Frontal cortex (tissue), 4 donors: ENCODE measurements at places on chromosomes 2 and 18.

- no peak for DNase-seq
Observed at GRCh38 chr18:33906046-33906445, 318.7 kb downstream of the NOL4 start.

- no peak for DNase-seq
Observed at GRCh38 chr2:193818801-193819499, 1624.2 kb upstream of the TMEFF2 start.

- DNase-seq, result no peak
Observed at GRCh38 chr2:190137561-190137960, 75.0 kb upstream of the MSTN start.

- DNase-seq, result no peak
Observed at GRCh38 chr18:43389163-43389562, 111.9 kb upstream of the SYT4 start.

DNA sequence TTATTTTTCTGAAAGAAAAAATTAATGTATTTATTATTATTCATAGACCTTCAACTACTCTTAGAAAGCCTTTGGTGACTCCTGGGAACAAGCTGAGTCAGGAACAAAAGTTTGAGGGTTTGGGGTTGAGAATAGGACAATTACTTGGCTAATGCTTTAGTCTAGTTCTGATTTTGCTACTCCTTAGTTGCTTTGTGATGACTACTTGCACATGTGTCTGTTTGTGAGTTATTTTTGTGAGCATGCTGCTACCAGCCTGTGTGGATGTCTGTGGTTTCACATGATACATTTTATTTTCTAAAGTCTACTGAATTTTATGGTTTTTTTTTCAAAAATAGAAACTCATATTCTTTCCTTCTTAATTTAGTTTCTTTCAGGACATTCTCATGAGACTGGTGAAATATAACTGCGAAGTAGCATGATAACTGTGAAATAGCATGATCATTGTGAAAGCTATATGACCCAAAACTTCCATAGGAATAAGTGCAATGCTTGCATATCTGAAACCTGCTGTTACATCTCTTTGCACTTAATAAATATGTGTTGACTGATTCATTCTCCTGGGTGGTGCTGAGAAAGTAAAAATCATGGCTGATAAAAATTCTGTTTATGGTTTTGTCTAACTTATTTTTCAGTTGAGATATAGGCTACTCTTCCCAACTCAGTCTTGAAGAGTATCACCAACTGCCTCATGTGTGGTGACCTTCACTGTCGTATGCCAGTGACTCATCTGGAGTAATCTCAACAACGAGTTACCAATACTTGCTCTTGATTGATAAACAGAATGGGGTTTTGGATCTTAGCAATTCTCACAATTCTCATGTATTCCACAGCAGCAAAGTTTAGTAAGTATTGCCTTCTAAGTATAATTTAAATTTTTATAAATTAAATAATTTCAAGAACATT, 17.9 kb upstream of the IL18R1 start:
- no peak for DNase-seq

DNA sequence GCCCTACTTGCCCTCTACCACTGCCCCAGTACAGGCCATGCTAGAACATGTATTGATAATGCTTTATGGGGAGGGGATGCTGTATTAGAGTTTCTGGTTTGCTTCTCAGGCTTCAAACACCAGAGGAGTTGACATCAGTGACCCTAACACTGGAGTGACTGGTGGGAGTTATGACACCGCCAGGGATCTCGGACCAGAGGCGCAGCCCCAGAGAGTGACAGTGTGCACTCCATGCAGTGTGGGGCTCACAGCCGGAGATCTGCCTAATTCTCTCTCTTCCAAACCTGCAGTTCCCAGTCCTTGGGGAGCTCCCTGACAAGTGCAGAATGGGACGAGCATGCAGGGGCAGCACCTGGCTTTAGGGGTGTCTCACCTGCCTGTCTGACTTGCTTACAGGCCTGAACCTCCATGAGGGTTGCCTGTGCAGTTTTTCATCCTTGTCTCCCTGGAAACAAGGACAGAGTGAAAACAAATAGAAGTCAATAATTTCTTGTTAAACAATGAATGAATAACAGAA, 244.9 kb upstream of the MYT1L start:
- no peak for DNase-seq

DNA sequence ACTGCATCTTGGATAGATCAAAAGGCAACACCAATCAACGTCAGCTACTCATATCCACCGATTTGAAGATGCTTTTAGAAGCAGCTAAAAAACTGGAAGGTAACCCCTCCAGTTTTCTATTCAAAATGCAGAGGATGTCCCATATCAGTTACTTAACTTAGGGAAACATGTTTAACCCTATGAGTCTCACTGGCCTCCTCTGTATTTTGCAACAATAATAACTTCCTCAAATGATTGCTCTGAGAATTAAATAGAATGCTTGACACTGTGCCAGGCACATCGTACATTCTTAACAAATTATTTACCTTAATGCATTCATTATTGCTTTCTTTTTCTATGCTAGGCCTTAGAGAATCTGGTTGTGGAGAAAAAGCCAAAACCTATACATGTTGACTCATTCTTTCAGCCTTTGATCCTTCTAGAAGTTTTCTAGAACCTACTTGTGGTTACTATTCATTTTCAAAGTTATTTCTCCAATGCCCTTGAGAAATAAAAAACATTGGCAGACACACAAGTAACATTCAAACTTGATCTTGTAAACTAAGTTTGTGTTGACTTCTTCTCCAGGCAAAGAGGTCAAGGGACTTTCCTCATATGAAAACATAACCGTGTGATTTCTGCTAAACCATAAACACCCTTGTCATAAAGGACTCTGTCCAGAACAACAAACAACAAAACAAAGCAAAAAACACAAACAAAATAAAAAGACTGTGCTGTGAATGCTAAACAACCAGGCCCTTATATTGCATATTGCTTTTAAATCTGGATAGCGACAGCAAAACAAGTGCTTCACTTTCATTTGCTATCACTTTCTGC, 4.6 kb downstream of the DOCK10 start:
- DNase-seq, result no peak

GRCh38 chr2:17754773-17755425, 961 bp downstream of the GEN1 start:
- no peak for DNase-seq

DNA sequence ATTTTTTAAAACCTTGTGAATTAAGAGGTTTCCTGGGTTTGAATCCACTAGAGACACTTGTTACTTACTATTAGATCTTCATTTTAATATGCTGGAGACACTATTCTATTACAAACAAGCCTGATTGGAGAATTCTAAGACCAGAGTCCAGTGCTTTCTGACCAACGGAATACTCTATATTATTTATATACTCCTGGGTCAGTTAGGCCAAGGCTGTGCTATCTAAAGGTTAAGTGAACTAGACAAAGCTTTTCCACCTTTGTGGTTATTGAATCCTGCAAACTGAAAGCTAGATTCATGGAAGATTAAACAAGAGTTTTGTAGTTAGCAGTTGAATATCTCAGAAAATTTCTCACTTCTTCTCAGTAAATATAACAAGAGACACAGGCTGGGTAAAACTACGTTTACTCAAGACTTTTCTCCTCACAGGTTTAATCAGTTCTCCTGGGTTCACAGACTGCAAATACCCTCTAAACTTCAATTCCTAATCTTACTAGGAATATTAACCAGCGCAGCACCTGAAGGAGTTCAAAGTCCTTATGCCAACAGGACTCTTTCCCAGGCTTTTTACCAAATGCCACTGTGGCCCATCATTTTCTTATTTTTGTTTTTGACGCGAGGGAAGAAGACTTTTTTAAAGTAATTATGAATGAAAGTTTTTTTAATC, 66.4 kb downstream of the COL4A4 start:
- no peak for DNase-seq

DNA sequence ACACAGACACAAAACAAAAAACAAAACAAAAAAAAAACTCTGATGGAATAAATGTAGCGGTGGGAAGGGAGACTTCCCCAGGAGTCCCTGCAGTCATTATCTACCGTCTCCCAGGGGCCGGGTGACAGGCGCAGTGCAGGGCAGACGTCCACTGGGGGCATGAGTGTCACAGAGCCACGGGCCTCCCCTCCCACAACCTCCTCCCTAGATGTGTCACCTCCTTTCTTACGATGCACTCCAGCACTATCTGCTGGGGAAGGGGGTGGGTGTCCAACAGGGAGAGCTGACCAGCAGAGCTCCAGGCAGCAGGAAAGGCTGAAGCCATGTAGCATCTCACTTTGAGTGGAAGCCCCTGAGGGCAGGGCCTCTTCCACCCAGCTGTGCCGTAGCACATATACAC, 84.5 kb downstream of the LONRF2 start:
- DNase-seq, result no peak

- no peak for DNase-seq
Observed at GRCh38 chr2:6927186-6927585, 10.0 kb downstream of the RNF144A start.

DNA sequence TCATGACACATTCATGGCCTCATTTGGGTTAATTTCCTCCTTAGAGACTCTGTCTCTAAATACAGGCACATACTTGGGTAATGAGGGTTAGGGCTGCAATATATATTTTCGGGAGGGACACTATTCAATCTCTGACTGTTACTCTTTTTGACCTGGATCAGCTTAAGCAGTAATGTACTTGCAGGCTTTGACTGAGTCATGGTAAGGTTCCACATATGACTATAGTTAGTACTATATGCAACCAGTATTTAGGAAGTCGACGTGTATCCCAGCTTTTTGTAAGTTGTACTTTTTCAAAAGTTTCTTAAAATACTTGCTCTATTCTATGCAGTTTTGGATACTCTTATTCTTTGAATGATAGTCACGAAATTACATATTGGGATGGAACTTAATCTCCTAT, 37.2 kb upstream of the CDH19 start:
- DNase-seq, result no peak

GRCh38 chr2:218985325-218986091, 524 bp upstream of the FEV start:
- no peak for DNase-seq

DNA sequence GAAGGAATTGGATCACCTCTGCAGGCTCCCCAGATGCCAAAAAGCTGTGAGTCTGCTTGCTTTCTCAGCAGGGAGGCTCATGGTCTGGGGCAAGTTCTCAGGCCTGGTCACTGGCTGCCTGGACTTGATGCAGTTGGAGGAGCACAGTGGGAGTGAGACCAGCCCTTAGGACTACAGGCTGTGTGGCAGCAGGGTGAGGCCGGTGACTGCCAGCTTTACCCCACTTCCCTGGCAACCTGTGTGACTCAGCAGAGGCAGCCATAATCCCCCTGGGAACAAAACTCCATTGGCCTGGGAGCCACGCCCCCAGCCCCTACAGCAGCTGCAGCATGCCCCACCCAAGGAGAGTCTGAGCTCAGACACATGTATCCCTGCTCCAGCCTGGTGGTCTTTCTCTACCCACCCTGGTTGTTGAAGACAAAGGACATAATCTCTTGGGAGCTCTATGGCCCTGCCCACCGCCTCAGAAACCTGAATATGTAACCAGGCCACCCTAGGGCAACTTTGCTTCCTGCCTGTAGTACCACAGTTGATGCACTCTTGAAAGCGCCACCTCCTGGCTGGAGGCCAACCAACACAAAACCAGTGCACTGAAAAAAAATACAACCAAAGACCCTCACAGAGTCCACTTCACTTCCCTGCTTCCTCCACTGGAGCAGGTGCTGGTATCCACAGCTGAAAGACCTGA, 106.8 kb upstream of the SPATS2L start:
- no peak for DNase-seq

DNA sequence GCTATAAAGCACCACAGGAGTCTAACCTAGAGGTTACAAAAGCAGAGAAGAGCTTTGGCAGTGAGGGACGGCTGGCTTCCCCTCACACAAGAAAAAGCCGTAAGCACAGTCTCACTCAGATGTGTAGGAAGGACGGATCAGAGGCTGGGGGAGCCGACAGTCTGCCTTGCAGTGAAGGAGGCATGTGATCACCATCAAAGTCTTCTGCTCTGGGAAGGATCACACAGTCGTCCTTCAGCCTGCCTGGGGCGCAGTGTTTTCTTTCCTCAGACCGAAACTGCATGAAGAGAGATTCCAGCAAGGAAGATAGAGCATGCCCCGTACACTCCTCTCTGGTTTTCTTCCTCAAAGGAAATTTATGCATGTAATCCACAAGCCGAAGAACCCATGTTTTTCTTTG, 24.1 kb downstream of the GATA6 start:
- no peak for DNase-seq

- no peak for DNase-seq
Observed at GRCh38 chr2:230268606-230269243, 43.2 kb downstream of the SP140 start.

DNA sequence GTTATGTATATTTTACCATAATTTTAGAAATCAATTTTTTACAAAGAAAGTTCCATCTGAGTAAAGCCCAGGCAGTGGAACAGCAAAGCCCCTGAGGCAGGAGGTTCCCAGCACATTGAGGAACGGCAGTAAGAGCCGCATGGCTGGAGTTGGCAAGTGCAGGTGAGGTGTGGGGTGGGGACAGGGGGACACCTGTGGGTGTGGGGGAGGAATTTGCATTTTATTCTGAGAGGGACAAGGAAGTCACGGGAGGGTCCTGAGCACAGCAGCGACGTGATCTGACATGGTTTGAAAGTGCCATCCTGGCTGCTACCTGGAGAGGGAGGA, 16.1 kb upstream of the ADI1 start:
- DNase-seq, result no peak

DNA sequence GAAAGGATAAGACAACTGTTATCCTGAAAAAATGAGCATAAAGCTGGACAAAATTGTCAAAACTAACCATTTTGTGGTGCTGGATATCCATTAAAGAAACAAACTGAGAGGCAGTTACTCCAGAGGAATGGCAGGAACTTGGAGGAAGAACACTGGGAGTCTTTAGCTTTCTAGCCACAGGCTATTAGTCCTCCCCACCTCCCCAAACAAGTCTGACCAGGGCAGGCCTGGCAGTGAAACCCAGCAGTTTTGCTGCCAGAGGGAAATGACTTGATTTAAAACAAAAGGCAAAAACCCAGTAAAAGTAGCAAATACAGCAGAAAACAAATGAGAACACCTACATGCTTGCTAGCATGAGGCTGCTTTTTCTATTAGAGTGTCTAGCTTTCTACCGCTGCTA, 34.9 kb downstream of the OSBPL1A start:
- no peak for DNase-seq

DNA sequence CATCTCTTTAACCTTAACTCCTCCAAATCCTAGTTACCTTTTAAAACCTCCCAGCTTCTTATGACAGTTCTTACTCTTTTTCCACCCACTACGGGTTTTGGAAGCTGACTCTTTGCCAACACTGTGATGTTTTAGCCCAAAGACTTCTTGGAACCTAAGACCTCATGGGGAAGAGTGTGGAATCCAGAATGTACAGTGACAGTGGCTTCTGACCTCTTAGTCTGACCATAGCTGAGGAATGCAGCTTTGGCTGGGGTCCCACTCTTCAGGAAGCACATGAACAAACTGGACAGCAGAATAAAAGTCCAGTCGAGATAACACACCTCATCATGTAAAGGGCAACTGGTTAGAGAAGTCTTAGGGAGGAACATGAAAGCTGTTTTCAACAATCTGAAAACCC, 161.1 kb upstream of the PKDCC start:
- no peak for DNase-seq

DNA sequence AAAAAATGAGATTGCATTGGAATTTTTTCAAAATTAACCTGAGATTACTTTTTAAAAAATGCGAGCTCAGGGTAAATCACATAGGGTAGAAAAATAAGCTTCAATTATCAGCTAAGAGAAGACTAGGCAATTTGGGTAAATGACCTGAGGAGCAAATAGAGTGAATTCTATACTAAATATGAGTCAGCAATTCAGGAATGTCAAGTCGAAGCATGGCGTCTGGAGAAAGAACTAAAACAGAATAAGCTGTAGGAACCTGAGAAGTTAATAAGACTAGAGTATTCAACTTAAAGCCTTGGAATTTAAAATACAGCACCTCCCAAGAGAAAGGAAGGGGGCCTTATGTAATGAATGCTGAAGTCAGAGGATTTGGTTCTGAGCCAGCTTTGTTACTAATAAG, 487.0 kb downstream of the SUCLG1 start:
- DNase-seq, result no peak
